Uterine smooth muscle cell (primary cell): ENCODE measurements at places on chromosomes 5 and 9. TPM values are rescaled to one million over a fixed set of nuclear protein-coding genes. Genes with fewer than 3 reads are reported as not detected.

The LHX2 gene
- total RNA-seq: 0.33 TPM in 1 of 2 replicates, not detected in the other

The PDE6A gene
- total RNA-seq: not detected in 2 replicates

The SLC22A4 gene
- 1.1 and 3.0 TPM in 2 replicates for total RNA-seq

The ADGRD2 gene
- total RNA-seq: not detected in 2 replicates
